ENCODE measurements at places on chromosomes 6 and 20. TPM values are rescaled to one million over a fixed set of nuclear protein-coding genes. Genes with fewer than 3 reads are reported as not detected.

The TGM3 gene
- total RNA-seq = not detected

The PDYN gene
- not detected for total RNA-seq

The SAMD10 gene
- 0.77 TPM for total RNA-seq

The RBM24 gene
- total RNA-seq = 13.2 TPM

The GJA10 gene
- total RNA-seq = not detected

The NSFL1C gene
- total RNA-seq = 66.3 TPM

The RBPJL gene
- total RNA-seq = not detected

The C6orf15 gene
- total RNA-seq = 2.4 TPM

GRCh38 chr6:36848658-36849441 lies 9.6 kb upstream of the CPNE5 start:
- peak; percentile 28 for DNase-seq

GRCh38 chr6:107662333-107662732 lies 161.8 kb downstream of the SCML4 start:
- no peak for DNase-seq

DNA sequence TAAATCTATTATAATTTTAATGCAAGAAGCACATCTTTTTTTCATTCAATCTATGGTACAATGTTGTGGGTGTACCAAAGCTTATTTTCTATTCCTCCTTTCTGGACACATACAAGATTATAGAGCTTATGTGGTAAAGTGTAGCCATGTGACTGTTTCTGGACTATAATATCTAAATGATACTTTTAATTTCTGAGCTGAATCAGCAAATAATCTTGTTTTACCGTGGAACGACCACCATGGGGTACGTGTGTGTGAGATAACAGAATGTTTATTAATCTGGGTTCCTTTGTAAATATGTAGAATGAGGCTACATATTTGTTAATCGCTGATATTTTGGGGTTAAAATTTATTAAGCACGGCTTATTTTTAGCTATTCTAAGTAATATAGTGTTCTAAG lies 111.5 kb upstream of the EYS start:
- DNase-seq = no peak

DNA sequence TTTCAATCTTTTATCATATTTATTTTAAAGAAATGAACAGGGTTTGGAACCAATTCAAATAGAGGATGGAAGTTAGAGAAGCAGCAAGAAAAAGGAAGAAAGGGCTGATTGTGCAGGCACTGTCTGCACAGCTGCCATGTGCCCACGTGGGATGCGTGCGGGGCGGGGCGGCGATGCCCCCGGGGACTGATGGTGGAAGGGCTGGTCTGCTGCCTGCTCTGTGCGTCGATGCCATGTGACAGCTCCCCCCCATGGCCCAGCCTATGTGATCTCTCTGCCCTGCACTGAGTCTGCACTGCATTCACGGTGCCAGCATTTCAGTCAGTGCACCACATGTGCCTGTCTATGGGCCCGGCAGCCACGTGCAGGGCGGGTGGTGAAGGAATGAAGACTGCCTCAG lies 96.4 kb downstream of the IRF4 start:
- no peak for DNase-seq

DNA sequence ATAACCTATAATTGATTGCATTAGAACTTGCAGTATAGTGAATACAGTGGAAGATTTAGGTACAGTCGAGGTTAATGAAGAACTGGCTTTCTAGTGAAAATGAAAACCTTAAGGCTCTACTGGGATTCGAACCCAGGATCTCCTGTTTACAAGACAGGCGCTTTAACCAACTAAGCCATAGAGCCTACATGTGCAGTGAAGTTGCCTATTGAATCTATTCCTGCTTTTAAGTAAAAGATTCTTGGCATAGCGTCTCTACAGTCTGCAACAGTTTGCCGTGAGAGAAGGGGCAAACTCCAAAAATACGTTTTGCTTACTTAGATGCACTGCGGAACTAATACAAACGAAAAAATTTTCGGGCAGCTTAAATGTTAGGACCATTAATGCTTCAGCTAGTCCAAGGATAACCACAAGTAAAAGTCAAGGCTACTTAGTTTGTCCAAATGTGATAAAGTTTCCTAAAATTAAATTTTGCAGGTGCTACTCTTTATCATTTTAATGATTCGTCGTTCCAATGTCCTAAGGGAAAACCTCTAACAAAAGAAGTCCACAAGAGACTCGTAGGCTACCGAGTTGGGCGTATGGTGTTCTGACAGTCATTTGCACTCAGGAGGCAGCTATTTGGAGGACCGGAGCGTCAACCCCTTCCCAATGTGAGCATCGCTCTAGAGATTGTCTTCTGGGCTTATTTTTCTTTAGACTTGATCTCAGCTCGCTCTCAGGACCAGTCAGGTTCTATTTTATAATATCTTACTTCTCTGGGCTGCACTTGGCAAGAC lies 31.3 kb upstream of the ZSCAN23 start:
- peak; percentile 91 for DNase-seq

DNA sequence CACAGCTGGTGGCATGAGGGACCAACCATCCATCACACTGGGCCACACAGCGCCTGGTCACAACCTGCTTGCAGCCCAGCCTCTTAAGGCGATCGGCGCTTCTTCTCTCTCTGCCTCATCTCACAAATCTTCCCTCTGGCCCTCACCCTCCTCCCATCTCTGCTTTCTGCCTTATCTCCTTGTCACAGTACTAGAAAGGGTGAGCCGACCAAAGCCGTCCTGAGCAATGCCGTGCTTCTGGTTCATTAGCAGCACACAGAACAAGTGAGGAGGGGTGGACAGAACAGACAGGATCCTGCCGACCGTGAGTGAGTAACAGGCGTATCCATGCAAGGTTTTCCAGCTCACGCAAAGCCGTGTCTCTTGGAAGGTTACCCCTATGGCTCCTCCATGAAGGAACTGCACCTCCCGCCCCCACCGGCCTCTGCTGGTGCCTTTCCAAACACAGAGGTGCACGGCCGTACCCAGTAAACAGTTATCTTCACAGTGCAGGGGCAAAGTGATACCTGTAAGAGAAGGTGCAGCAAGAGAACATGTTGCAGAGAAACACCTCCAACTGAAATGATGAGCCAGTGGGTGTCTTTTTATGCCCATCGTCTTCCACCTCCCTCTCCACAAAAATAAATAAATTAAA lies 331.7 kb downstream of the FARS2 start:
- DNase-seq = no peak

- peak; percentile 89 for DNase-seq
Observed at GRCh38 chr6:129853996-129854711, 7.0 kb downstream of the TMEM244 start.

DNA sequence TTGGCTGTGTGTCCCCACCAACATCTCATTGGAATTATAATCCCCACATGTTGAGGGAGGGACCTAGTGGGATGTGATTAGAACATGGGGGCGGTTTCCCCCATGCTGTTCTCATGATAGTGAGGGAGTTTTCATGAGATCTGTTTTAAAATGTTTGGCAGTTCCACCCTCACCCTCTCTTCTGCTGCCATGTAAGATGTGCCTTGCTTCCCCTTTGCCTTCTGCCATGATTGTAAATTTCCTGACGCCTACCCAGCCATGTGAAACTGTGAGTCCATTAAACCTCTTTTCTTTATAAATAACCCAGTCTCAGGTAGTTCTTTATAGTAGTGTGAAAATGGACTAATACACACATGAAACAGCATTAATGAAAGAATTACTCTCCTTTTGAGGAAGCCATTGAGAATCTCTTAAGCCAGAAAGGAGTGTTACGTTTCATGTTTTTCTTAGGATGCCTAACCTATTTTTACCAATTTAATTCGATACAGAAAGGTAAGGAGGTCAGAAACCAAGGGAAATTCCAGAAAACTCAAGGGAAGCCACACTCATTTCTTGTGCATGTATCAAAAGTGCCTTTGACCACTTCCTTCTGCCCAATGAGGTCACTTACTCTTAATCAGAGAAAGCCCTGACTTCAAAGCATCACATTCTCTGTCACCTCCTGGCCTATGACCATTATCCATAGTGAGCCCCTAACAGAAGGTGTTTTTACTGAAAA lies 24.7 kb upstream of the HINT3 start:
- no peak for DNase-seq

DNA sequence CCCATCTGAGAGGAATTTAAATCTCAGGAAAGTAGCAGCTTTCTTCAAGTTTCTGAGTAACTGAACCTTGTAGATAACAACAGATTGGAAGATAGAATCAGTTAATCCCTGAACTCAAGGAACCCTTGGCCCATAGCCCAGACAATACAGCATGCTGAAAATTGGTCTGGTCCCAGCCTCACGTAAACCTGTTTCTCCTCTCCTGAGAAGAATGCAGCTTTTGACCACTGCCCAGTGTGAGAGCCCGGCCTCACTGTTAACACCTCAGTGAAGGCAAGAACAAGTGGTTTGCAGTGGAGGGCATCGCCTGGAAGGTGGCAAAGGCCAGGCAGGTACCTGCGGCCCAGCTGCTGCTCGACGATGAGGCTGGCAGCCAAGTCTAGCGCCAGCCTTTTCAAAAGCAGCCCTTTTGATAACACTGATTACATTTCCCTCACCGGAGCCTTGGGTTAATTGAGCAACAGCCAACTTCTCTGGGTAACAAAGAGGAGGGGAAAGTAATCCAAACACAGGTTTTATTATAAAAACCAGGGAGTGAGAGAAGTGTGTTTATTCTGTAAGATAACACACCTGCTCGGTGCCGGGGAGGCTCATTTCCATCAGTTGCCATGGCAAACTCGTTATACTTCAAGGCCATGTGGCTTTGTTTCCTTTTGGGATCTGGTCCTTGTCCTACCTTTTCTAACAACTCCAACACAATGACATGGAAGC lies 54.0 kb downstream of the TRAF3IP2 start:
- DNase-seq = no peak

- DNase-seq = no peak
Observed at GRCh38 chr20:59895908-59896307, 37.5 kb downstream of the SYCP2 start.

DNA sequence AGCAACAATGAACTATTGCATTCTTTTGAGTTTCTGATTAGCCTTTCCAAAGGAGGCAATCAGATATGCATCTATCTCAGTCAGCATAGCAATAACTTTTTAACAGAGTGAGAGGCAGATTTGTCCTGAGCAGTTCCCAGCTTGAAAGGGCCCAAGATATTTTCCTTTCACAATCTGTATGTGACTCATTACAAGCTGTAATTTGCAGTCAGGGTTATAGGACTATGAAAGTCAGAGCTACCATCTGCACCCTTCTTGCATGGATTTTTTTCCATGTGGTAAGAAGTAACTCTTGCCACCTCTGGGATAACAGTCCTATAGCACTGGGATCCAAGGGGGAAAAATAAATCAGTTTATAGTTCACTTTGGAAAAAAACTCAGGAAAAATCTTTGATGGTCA lies 318.2 kb upstream of the RGS17 start:
- DNase-seq = no peak

DNA sequence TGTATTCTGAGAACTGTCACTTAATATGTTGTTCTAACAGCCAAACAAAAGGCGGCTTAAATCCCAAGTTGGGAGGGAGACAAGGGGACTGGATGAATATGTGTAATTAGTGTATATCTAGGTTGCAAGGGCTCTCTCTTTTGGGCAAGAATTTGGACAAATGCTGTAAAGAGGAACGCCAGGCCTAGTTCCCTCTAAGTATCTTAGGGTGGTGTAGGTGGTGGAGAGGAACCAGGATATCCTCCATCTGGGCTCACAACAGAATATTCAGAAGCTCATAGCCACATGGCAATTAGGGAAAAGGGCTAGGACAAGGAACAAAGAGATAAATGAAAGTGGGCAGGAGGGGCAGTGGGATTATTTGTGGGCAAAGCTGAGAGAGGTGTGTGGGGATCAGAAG lies 149.5 kb downstream of the LRFN2 start:
- DNase-seq = no peak

DNA sequence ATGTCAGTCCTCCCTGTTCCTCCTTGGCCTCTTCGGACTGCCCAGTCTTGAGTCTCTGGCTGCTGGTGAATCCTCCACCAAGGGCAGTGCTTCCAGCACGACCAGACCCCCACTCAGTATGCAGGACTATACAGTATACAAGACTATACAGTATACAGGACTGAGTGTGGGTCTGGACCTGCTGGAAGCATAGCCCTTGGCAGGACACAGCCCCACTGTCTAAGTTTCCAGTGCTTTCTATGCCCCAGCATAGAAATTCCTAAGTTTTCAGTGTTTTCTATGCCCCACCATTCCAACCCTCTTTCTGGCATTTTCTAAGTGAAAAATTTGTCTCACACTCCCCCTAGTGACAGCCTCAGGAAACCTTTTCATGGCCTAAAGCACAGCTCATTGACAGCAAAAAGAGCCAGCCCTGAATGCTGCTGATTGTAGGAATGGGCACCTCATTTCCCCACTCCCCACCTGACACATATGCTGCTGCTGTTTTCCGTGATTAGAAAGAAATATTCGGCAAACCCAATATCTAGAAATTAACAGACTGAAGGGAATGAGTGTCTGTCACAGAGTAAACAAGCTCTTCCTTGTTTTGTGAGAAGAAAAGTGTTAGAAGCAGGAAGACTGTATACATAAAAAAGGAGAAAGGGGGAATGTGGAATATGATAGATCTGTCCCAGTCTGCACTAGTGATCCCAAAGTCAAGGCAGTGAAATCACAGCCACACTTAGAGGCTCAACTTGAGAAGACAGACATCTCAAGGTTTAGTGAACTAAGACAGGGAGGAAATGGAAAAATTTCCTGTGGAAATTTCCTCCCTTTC lies 206.9 kb downstream of the IBTK start:
- peak; percentile 33 for DNase-seq

GRCh38 chr6:139482287-139482686 lies 107.8 kb upstream of the CITED2 start:
- DNase-seq = no peak

DNA sequence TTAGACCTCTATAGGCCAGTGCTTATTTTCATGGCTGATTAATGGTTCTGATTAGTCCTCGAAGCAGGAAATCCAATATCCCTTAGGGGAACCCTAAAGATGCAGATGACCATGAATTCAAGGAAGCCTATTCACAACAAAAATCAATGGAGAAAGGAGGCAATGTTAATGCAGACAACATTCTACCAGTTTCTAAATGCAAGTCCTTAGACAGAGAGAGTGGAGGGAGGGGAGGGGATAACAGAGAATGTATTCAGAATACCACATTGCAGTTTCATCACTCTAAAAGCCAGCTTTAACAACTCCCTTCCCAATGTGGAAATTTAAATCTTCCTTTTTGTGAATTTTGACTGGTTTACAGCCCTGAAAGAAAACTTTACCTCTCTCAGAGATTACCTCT lies 87.1 kb upstream of the POU3F2 start:
- no peak for DNase-seq

DNA sequence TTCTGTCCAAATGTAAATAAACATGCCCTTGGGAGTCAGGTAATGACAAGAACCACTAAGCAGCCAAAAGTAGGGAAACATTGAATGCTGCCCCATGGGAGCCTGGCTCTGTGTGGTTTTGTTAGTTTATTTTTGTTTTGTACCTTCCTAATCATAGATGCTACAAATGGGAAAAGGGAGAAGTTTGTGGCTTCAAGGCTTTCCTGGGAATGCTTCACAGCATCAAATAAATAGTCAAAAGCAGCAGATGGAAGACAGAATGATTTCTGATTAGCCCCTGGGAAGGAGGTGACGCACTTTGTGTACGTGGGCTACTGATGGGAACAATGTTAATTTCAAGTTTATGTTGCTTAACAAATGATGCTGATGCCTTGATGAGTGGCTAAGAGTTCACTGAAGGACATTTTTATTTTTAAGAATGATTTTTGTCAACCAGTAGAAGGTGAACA lies 532.7 kb downstream of the BCKDHB start:
- peak; percentile 43 for DNase-seq

GRCh38 chr6:138988469-138988834 lies 399 bp upstream of the REPS1 start:
- DNase-seq = no peak

GRCh38 chr20:17537959-17538358 lies 6.8 kb upstream of the BFSP1 start:
- no peak for DNase-seq
